ENCODE measurements at places on chromosomes 6 and 20.

GRCh38 chr6:30450909-30451841 lies 38.1 kb upstream of the HLA-E start:
- peak; percentile 25 for DNase-seq

GRCh38 chr6:19219931-19220330 lies 617.2 kb upstream of the ID4 start:
- no peak for DNase-seq

- DNase-seq = no peak
Measured at GRCh38 chr20:31717478-31718201, 5.0 kb downstream of the BCL2L1 start.

GRCh38 chr6:131654326-131654725 lies 17.2 kb downstream of the ENPP3 start:
- DNase-seq = no peak

DNA sequence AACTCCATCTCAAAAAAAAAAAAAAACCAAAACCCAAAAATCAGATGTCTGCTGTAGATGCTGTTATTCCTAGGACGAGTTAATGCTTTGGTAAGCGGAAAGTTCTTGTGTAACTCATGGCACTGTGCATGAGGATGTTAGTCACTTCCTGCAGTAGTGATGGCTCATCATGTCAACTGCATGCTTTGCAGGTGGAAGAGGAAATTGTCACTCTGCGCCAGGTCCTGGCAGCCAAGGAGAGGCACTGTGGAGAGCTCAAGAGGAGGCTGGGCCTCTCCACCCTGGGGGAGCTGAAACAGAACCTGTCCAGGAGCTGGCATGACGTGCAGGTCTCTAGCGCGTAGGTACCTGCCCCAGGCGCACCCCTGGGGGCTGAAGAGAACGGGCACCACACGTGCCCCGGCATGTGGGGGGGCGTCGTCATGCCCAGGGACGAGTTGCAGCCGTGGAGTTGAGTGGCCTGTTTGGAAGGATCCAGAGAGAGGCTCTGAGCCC lies 8.5 kb downstream of the TPD52L2 start:
- no peak for DNase-seq

DNA sequence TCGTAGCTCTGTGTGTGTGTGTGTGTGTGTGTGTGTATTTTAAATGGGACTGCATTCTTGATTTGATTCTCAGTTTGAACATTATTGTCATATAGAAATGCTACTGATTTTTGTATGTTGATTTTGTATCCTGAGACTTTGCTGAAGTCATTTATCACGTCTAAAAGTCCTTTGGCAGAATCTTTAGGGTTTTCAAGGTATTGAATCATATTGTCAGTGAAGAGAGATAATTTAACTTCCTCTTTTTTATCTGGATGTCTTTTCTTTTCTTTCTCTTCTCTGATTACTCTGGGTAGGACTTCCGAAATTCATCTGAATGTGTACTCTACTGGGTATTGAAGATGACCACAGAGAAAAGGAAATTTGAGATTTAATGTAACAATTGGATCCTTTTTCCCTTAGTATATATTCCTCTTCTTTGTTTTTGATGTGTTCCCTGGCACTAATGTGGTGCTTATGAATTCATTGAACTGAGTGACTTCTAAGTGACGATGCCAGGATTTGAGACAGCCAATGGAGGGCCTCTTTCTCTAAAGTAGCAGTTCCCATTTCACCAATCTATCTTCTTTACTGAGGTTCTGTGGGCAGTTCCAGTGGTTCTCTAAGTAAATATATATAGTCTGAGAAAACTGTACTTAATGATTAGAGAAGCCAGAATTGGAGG lies 47.6 kb downstream of the TNFAIP3 start:
- no peak for DNase-seq

DNA sequence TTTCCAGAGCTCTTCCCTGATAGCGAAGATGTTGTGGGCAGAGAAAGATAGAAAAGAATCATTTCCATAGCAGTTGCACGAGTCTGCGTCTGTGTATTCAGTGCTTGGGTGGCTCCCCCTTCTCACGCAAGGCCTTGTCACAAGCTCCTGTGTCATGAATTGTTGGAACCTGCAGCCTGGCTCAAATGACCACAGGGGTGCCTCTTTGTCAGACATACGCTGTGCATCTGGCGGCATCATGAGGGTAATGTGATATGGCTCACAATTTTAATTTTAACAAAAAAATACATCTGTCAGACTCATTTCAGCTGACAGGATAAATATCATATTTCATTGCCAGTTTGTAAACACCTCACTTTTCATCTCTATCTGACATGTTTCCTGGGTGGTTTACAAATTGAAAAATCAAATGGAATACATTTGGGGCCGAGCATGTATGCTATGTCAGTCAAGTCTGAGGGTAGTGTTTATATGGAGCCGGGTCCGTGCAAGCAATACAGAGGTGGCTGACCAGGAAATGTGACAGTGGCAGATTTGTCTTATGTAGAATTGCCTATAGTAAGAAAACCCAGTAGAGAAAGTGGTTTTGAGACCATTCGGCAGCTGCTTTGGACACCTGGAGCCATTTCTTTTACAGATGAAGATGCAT lies 90.9 kb downstream of the CAP2 start:
- DNase-seq = no peak

GRCh38 chr6:147509891-147510290 lies 1.4 kb downstream of the SAMD5 start:
- DNase-seq = no peak

DNA sequence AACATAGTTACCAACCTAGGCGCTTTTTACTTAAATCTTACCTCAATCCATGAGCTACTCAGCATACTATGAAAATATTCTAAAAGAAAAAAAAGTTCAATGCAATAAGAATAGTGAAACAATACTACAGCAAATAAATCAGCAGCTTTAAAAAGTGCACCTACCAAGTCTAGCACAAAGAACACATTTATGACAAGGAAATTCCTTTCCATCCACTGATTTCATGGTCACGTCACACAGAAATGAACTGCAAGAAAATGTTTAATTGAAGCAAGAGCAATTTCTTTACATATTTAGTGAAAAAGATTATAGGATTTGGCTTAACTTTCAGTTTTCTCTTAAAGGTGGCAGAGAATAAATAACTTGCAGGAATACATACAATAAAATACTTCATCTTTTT lies 36.2 kb downstream of the IBTK start:
- no peak for DNase-seq

GRCh38 chr6:2186516-2186915 lies 58.9 kb downstream of the GMDS start:
- DNase-seq = peak; percentile 28

GRCh38 chr6:109093732-109094415 lies 772 bp downstream of the SESN1 start:
- DNase-seq = no peak

GRCh38 chr20:38790200-38791053 lies 15.1 kb upstream of the PPP1R16B start:
- DNase-seq = no peak

DNA sequence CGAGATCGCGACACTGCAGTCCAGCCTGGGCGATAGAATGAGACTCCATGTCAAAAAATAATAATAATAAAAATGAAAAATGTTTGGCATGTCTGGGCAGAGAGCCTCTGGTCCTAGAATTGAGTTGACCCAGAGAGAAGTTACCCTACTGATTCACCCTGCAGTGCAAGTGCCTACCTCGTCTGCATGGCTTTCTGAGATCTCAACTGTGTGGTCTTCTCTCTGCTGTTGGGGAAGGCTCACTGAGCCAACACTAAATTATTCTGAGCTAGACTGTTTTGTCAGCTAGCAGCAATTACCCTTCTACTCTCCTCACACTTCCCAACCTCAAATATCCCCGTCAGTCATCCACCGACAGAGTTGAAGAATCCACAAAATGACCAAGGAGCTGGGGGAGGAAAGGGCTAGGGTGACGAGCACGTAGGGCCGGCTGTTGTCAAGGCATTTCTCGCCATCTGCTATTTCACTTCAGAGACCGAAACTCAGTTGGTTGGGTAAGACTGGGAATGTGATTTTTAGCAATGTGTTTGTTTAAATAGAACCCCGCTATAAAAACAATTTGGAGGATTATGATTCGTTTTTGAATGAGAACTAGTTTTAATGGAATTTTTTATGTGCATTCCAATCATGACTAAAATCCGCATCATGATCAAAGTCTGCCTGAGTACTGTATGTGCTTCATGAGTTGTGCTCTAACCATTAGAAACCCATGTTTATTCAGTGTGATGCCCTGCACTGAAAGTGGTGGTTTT lies 9.4 kb downstream of the MAS1 start:
- no peak for DNase-seq

DNA sequence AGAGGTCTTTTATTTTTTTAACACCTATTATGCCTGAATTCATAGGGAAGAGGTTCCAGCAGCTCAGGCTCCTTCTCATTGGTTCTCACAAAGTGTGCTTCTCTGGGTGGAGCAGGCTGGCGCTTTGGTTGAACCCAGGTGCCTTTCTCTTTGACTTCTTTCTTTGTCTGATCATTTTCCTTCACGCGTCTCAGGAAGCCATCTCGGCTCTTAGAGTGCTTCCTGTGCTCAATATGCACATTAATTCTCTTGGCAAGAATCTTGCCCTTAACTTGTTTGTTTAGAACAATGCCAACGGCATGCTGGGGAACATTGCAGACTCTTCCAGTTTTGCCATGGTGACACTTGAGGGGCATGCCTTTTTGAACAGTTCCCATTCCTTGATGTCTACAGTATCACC lies 44.2 kb upstream of the RNF24 start:
- DNase-seq = no peak

DNA sequence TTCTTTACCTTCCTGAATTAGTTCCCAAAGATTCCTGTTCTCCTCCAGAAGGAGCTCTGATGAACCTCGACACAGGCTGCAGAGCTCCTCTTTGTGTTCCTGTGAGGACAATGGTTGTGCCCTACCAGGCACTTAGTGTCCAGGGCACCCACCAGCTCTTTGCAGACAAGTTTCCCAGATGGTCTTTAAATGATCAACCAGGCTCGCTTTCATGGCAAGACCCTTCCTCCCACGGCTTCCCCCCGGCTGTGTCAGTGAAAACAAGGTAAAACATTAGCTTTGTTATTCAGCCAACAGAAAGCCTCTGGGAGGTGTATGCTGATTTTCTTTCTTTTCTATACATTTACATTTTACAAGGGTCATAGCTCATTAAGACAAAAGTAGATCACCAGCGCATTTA lies 32.3 kb upstream of the CNKSR3 start:
- DNase-seq = no peak

DNA sequence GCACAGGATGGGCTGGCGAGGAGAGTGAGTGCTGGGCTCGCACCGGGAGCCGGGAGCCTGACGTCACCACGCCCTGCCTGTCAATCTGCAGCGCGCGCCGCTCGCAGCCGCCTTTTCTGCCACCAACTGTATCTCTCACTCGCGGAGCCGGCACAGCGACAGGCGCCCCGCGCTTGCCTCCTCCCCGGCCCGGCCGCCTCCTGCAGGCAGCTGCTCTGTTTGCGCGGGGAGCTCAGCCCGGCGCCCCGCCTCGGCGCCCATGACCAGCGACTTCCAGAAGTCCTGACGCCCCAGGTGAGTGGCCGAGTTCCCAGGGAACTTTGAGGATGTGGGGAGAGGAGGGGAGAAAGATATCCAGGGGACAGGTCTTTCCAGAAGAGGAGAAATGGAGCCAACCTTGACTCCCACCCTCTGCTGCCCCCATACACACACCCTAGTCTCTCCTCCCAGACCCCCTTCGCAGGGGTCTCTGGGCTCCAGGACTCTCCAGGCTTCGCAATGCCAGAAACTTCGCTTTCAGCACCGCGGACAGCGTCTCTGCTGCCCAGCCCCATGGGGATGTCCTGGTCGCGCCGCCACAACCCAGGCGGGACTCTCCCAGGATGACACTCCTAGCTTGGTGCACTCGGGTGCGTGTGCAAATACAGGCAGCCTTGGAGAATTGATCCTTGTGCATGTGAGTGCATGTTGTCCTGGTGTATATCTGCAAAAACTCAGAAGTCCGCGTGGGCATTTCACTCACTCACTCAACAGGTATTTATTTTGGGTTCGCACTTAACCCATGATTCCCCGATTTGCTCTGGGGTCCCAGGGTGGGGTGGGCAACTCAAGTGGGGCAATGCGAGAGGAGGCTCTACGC lies at the start of gene GPR6:
GPR6 (plus strand) TSS at position 138 of the 859 bp plus-strand sequence. CDS start 802 bp downstream, outside the sequence.
- peak; percentile 21 for DNase-seq

- DNase-seq = no peak
Measured at GRCh38 chr6:166023273-166023989, 144.2 kb downstream of the TBXT start.

Measured in stimulated activated CD4-positive, alpha-beta T cell treated with anti-CD3 and anti-CD28 coated beads, TNF-alpha, amount 100 ng/mL, for 48 hours (primary cell).